ENCODE measurements at places on chromosomes 16 and 17. TPM values are rescaled to one million over a fixed set of nuclear protein-coding genes. Genes with fewer than 3 reads are reported as not detected.

GRCh38 chr16:51327001-51327400 is 175.9 kb upstream of the SALL1 start:
- peaks cover 4% of the 10 kb centered on the region for H3K27me3 ChIP-seq
- peak overlapping the region; percentile 15 for H3K27ac ChIP-seq
- H3K4me1 ChIP-seq: peaks cover 25% of the 10 kb centered on the region
- no peak overlapping the region for H3K4me3 ChIP-seq
- peak; percentile 72 for DNase-seq

DNA sequence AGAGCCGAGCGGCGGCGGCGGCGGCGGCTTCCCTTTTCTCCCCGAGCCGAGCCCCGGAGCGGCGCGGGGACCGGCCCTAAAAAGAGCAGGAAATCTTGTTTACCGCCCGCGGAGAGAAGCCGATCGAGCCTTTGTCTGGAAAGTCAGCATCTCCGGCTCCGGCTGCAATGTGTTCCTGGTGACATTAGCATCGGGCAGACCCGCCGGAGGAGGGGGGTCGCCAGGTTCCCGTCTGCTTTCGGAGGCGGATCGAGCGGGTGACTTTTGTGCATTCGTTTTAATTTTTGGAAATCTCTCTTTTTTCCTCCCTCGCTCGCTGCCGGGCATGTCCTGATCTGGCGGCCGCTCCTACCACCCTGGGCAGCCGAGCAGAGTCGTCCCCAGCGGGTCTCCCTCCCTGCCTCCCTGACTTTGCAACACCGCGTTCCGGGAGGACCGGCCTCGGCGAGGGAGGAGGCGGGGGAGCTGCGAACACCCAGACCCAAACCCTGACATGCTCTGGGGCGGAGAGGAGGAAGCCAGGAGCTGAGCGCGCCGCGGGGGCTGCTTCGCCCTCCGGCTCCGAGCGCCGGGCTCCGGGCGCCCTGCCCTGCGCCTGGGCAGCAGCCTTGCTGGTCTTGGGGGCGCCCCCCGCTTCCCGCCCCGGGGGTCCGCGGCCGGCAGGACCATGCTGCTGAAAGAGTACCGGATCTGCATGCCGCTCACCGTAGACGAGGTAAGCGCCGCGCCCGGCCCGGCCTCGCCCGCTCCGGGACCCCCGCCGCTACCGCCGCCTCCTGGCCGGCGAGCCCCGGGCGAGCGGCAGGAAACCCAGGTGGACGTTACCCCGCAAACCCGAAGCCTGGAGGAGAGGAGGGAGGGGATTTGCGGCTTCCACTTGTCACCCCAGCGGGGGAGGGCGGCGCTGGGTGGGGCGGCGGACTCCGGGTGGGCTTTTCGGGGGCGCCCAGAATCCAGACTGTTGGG is 690 bp downstream of the PITPNC1 start:
- H3K4me3 ChIP-seq: peak overlapping the region; percentile 87
- peak; percentile 26 for DNase-seq
- no peaks in the 10 kb centered on the region for H3K27me3 ChIP-seq
- H3K27ac ChIP-seq: peak overlapping the region; percentile 85
- H3K36me3 ChIP-seq: no peaks in the 10 kb centered on the region
- H3K4me1 ChIP-seq: peaks cover 18% of the 10 kb centered on the region

GRCh38 chr16:81029930-81030604 is 5.6 kb upstream of the ATMIN start:
- no peak overlapping the region for H3K4me3 ChIP-seq
- H3K27ac ChIP-seq: no peak overlapping the region
- DNase-seq: no peak
- peaks cover 4% of the 10 kb centered on the region for H3K36me3 ChIP-seq
- H3K4me1 ChIP-seq: no peaks in the 10 kb centered on the region
- no peaks in the 10 kb centered on the region for H3K27me3 ChIP-seq

- no peak overlapping the region for H3K4me3 ChIP-seq
- no peak overlapping the region for H3K27ac ChIP-seq
- no peaks in the 10 kb centered on the region for H3K4me1 ChIP-seq
- no peaks in the 10 kb centered on the region for H3K27me3 ChIP-seq
These were observed 5.8 kb downstream of the TMEM231 start for GRCh38 chr16:75550211-75550662.

DNA sequence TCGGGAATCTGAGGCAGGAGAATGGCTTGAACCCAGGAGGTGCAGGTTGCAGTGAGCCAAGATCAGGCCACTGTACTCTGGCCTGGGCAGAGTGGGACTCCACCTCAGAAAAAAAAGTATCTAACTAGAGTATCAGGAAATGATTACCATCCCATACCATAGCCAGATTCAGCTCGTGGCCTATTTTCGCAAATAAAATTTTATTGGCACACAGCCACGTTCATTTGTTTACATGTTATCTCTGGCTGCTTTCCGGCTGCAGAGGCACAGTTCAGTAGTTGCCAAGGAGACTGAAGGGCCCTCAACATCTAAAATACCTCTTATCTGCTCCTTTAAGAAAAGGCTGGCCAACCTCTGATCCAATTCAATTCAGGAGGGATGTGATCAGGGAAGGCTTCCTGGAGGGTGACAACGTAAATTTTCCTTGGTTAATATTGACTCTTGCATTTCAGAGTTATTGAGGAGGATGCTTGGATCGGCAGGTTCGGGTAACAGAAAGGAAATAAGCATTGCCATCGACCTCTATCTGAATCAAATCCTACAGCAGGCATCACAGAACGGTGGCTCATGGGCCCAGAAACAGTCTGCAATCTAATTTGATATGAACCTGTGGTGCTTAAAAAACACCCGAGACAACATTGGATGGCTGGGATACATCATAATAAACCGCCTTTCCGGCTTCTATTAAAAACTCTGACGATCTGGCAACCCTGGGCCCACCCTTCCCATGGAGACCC is 73.8 kb downstream of the XYLT1 start:
- H3K27ac ChIP-seq: peak overlapping the region; percentile 1
- peak; percentile 36 for DNase-seq
- no peaks in the 10 kb centered on the region for H3K36me3 ChIP-seq
- peaks cover 4% of the 10 kb centered on the region for H3K4me1 ChIP-seq
- H3K4me3 ChIP-seq: no peak overlapping the region

GRCh38 chr17:45132320-45132571 is at the start of gene PLCD3:
TSS of gene PLCD3 (minus strand) at chr17:45132515. CDS start at chr17:45132410, 105 bp downstream.
- no peak for DNase-seq
- H3K36me3 ChIP-seq: no peaks in the 10 kb centered on the region
- peak within 1 kb of the TSS; percentile 73 for H3K4me3 ChIP-seq
- H3K4me1 ChIP-seq: peaks cover 38% of the 10 kb centered on the region
- H3K27ac ChIP-seq: peak within 1 kb of the TSS; percentile 90
- no peaks in the 10 kb centered on the region for H3K27me3 ChIP-seq

GRCh38 chr16:83685615-83686165 is 122.1 kb upstream of the HSBP1 start:
- no peaks in the 10 kb centered on the region for H3K36me3 ChIP-seq
- H3K4me1 ChIP-seq: peaks cover 4% of the 10 kb centered on the region
- H3K27me3 ChIP-seq: no peaks in the 10 kb centered on the region
- DNase-seq: no peak
- H3K27ac ChIP-seq: no peak overlapping the region
- no peak overlapping the region for H3K4me3 ChIP-seq

GRCh38 chr16:58128711-58129096 is 477 bp downstream of the CFAP20 start:
- H3K27me3 ChIP-seq: no peaks in the 10 kb centered on the region
- peaks cover 17% of the 10 kb centered on the region for H3K4me1 ChIP-seq
- H3K36me3 ChIP-seq: no peaks in the 10 kb centered on the region
- no peak for DNase-seq
- H3K27ac ChIP-seq: peak overlapping the region; percentile 91

- peaks cover 12% of the 10 kb centered on the region for H3K4me1 ChIP-seq
- peak overlapping the region; percentile 77 for H3K4me3 ChIP-seq
- no peak for DNase-seq
- no peaks in the 10 kb centered on the region for H3K27me3 ChIP-seq
- peak overlapping the region; percentile 79 for H3K27ac ChIP-seq
These were observed 1.4 kb upstream of the KANSL1 start for GRCh38 chr17:46194393-46195216.

DNA sequence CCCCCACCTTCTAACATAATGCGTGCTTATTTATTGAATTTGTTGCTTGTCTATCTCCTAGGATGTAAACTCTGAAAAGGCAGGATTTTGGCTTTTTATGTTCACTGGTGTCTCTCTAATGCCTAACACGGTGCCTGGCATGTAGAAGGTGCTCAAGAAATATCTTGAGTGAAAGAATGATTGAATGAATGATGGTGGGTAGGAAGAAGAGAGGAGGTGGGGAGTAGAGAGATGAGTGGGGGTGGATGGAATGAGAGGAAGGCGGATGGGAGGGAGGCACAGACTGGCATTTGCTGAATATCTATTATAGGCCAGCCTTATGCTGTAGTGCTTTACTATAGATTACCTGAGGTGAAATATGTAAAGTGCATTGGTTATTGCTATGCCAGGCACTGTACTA is 2.3 kb downstream of the PRSS36 start:
- peaks cover 29% of the 10 kb centered on the region for H3K27me3 ChIP-seq
- no peaks in the 10 kb centered on the region for H3K36me3 ChIP-seq
- DNase-seq: no peak
- H3K4me3 ChIP-seq: no peak overlapping the region

GRCh38 chr16:8816967-8817655 is 19.5 kb downstream of the PMM2 start:
- no peaks in the 10 kb centered on the region for H3K4me1 ChIP-seq
- no peak overlapping the region for H3K4me3 ChIP-seq
- H3K36me3 ChIP-seq: peaks cover 69% of the 10 kb centered on the region
- no peaks in the 10 kb centered on the region for H3K27me3 ChIP-seq

GRCh38 chr17:74558882-74559519 is 8.3 kb downstream of the CD300H start:
- H3K4me1 ChIP-seq: no peaks in the 10 kb centered on the region
- no peak overlapping the region for H3K27ac ChIP-seq
- no peak overlapping the region for H3K4me3 ChIP-seq

DNA sequence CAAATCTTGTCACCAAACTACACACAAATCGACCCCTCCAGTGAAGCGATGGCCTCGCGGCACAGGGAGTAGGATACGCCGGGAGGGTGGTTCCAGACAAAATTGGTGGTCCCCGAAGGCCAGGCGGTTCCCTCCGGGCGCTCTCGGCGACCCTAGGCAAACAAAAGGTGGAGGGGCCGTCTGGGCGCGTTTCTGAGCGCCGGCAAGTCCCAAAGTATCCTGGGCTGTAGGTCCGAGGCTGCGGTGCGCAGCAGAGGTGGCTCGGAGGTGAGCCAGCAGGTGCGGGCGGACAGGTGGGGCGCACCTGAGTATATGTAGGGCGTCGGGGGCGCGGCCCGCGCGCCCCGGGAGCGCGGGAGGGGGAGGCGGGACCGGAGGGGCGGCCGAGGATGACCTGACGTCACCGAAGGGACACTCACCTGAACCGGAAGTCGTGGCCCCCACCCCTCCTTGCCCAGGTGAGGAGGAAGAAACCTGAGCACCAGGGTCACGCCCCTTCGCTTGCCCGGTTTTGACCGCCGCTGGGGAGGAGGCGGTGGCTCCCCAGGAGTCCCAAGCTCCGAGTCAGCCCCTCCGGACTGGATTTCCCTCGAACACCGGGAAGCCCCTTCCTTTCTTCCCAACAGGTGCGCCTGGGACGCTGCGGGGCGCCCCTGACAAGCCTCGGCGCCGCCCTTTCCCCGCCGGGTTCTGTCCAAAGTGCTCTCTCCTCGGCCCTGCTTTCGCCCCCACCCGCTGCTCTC is at the start of gene CLDN7:
CLDN7 (minus strand) TSS at position 287 of the 743 bp plus-strand sequence. CDS start 435 bp downstream, outside the sequence.
- no peaks in the 10 kb centered on the region for H3K36me3 ChIP-seq
- peaks cover 14% of the 10 kb centered on the region for H3K27me3 ChIP-seq
- peaks cover 12% of the 10 kb centered on the region for H3K4me1 ChIP-seq

GRCh38 chr16:47142486-47142820 is 1.3 kb downstream of the NETO2 start:
- H3K36me3 ChIP-seq: no peaks in the 10 kb centered on the region
- H3K4me1 ChIP-seq: peaks cover 13% of the 10 kb centered on the region
- peak overlapping the region; percentile 71 for H3K27ac ChIP-seq
- DNase-seq: peak; percentile 35
- no peaks in the 10 kb centered on the region for H3K27me3 ChIP-seq

DNA sequence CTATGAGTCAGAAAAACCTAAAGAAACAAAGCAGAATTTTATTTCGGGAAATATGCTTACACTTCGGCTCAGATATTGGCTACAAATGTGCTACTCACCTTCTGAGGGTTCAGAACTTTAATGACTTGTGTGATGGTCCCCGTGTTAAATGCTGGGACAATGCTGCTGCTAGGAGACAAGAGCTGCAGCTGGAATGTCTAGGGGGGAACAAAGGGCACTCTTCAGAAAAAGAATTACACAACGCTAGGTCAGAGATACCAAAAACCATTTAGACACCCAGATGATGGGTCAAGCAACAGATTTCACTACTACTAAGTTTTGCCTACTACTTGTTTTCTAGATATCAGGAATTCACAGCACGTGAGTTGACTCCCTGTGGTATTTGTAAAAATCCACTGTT is 10.0 kb upstream of the PHLPP2 start:
- H3K4me1 ChIP-seq: no peaks in the 10 kb centered on the region
- peaks cover 58% of the 10 kb centered on the region for H3K36me3 ChIP-seq
- H3K27ac ChIP-seq: no peak overlapping the region

- no peak overlapping the region for H3K4me3 ChIP-seq
- no peaks in the 10 kb centered on the region for H3K36me3 ChIP-seq
- H3K27me3 ChIP-seq: peaks cover 38% of the 10 kb centered on the region
- DNase-seq: no peak
- peaks cover 6% of the 10 kb centered on the region for H3K4me1 ChIP-seq
These were observed 795 bp upstream of the HBM start for GRCh38 chr16:164827-165538.

DNA sequence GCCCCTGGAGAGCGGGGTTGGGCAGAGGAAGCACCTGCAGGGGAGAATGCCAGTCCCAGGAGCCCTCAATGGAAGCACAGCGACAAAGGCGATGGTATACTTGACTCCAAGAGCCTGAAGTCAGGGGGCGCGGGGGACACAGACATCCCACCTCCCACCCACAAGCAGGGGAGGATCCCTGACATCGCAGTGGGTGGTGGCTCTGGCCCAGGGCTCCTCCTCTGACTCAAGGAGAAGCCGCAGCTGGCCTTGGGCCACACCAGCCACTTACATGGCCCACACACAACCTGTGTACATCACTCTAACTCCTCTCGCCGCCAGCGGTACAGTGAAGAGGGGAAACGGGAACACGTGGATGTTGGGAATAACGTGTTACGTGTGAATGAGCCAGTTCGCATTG is 44.3 kb downstream of the FZD2 start:
- peaks cover 26% of the 10 kb centered on the region for H3K4me1 ChIP-seq
- peak; percentile 59 for DNase-seq
- H3K4me3 ChIP-seq: no peak overlapping the region
- no peak overlapping the region for H3K27ac ChIP-seq

Gene APOBR
- total RNA-seq: not detected

Gene YWHAE
- total RNA-seq: 771 TPM

Gene WFIKKN1
- total RNA-seq: 0.89 TPM

Gene NPIPB9
- 2.3 TPM for total RNA-seq

Gene CRISPLD2
- 1.8 TPM for total RNA-seq

Gene MYH8
- total RNA-seq: not detected

Gene OR1A1
- not detected for total RNA-seq

Gene IGFALS
- total RNA-seq: not detected

Gene KRT35
- not detected for total RNA-seq

Gene P2RX5
- 2.4 TPM for total RNA-seq
